ENCODE measurements at places on chromosomes 6 and 20.

DNA sequence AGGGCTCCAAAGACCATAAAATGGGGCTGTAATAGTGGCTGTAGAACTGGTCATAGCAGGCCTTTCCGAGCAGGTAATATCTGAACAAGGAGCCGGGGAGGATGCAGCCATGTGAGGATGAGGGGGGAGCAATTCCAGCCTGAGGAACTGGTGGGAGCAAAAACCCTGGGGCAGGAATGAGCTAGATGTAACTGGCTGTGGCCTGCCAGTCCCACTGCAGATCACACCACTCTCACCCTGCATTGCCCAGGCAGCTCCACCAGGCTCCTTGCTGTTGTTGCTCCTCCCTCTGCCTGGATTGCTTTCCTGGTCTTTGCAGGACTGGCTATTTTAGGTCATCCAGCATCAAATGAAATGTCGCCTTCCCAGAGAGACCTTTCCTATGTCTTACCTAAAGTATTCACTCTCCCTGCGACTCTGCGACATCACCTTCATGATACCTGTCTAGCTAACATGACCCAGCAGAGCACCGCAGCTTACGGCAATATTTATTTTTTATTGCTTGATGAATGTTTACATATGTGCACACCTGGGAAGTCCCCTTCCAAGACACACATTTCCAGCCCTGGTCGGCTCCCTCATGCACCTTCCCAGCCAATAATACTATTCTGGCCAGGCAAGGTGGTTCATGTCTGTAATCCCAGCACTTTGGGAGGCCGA lies 2.4 kb upstream of the ZFP64 start:
- DNase-seq, result no peak

DNA sequence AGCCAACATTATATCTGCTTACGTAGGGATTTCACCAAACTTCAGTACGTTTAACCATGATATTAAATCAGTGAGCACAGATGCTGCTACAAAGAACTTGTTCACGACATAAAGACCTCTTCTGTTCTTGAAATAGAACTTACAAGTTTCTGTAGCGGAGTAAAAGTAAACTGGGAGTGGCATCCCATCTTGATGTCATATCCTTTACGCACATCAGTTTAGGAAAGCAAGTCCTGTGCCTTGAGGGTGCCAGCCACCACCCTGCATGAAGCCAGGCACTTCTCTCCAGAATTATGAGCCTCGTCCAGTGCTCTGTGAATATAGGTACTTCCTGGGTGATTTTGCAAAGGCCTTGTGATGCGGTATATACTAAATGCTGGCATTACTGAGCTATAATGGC lies 122.6 kb downstream of the BTBD3 start:
- no peak for DNase-seq

DNA sequence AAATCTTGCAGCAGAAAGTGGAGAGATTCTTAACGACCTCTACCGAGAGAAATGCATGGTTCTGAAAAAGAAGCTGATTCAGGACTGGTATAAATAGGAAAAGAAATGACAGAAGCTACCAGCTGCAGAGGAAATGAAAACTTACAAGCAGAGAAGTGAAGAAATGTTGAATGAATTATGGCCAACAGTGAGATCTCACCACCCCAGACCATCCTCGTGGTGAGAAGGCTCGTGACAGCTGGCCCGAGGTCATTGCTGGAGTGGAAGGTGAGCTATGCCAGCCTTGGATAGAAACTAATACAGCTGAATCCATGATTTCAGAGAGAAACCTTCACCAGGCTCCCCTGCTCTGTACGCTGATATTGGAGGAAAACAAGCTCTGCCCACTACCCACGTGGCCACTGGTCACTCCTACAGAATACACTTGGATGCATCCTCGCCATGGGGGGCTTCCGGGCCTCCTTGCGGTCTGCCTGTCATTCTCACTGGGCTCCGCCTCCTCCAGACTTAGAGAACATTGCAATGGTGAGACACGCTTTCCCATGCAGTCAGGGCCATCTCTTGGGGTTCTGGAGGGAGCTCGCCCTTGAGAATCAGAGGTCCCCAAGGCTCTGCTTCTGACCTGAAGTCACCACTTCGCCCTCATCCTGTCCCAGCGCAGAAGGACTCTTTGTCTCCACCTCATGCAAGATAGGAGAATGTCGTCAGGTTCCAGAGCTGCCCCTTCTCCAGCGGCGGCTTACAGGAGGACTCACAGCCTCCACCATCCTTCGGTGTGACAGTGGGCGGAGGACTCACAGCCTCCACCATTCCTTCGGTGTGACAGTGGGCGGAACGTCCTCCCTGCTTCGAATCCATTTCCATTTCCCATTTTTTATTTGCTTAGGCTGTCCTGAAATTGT lies 10.6 kb upstream of the TUBB2B start:
- no peak for DNase-seq

- no peak for DNase-seq
Measured at GRCh38 chr6:40880906-40881305, 158.1 kb downstream of the UNC5CL start.

GRCh38 chr6:70033781-70034180 lies 167.4 kb downstream of the COL19A1 start:
- no peak for DNase-seq

GRCh38 chr6:87705070-87705691 lies 3.1 kb upstream of the AKIRIN2 start:
- DNase-seq, result no peak

- no peak for DNase-seq
Measured at GRCh38 chr6:84428300-84428907, 201.0 kb upstream of the CEP162 start.

- no peak for DNase-seq
Measured at GRCh38 chr20:24206995-24207394, 218.4 kb upstream of the GGTLC1 start.

- DNase-seq, result no peak
Measured at GRCh38 chr6:77638129-77638830, 14.6 kb upstream of the MEI4 start.

DNA sequence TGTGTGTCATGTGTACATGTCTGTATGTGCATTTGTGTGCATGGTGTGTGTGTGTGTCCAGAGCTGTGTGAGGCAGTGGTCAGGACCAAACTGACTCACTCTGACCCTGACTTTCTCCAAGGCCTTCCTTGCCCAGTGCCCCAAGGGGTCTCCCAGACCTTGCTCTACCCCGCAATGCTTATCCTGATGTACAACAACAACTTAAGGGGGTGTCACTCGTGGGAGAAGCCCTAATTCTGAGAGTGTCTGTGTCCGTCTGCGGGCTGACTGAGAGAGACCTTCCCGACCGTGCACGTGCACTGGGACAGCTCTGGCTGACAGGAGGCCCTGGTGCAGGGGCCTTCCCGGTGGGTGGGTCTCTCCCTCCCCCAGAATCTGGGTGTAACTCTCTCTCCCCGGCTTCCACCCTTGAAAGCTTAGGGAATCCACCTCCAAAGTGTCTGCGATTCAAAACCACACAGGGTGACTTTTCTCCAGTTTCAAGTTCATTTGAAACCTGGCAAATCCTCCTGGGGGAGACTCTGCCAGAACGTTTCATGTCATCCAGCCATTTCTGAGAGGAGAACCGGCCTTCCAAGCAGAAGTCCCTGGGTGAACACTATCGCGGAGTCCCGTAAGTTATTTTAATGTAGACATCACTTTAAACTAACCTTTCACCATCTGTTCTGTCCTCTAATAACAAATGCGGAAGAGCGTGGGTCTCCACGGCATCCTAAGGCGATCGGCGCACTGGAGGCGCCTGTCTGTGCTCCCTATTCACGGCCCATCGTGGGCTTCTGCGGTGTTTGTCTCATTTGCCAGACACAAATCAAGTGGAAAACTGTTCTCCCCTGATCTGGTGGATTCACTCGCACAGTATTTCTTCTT lies 225.5 kb downstream of the TAF4 start:
- DNase-seq, result no peak

All from stimulated activated CD8-positive, alpha-beta memory T cell treated with anti-CD3 and anti-CD28 coated beads, Interleukin-7, amount 100 ng/mL, for 4 hours (primary cell).